ENCODE measurements at places on chromosomes 4 and X.
A peak's percentile ranks its signal among the peaks of the same experiment; 100 is the strongest.

GRCh38 chr4:112114452-112114851 lies 30.8 kb upstream of the FAM241A start:
- DNase-seq, result no peak

GRCh38 chrX:150736475-150736874 lies 43.3 kb downstream of the MTMR1 start:
- DNase-seq, result no peak

DNA sequence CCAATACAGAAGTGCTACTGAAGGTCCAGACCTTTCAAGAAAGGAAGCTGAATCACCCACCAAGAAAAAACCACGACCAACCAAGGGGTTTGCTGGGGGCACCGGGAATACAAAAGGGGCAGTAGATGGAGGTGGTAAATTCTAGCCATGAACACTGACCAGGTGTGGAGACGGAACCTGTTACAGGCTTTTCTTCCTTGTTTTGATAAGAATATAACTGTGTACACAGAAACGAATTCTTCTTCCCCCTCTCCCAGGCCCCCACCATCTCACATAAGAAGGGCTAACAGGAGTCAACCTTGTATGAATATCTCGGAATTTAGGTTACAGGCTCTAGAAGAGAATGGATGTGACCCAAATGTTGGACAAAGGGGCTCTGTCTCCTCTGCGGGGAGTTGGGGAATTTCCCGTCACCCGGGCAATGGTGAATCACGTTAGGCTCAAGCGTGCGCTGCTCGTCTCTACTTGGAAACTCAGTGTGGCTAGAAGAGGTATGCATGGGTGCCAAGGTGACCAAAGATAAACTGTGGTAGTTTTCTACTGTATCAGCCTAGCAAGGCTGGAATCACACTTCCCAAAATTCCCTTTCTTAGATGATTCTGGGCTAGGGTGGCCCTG lies 87.0 kb downstream of the AFAP1 start:
- peak; percentile 35 for DNase-seq

- DNase-seq, result no peak
Observed at GRCh38 chrX:2226182-2226581, 274.6 kb downstream of the DHRSX start.

- DNase-seq, result no peak
Observed at GRCh38 chr4:89071311-89071710, 14.3 kb upstream of the FAM13A start.

- DNase-seq, result no peak
Observed at GRCh38 chr4:152974468-152975379, 38.6 kb downstream of the FHDC1 start.

DNA sequence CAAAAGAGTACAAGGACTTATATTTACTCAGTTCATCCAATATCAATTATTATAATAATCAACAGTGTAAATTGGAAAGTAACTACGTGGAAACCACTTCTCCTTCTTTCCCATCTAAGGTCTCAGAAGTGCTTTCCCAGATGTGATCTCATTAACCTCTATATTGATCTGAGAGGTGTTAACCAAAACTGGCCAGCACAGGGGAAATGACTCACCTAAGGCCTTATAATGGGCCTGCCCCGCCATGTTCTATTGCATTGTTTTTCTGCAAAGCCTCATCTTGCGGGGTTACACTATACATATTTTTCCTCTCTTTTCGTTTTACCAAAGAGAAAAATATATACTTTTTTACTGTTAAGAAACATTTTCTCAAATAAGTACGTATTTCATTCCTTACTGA lies 20.5 kb downstream of the RAB40A start:
- DNase-seq, result no peak

GRCh38 chrX:152635941-152636340 lies 1.8 kb upstream of the GABRQ start:
- DNase-seq, result no peak

- peak; percentile 49 for DNase-seq
Observed at GRCh38 chr4:17636696-17637622, 22.5 kb downstream of the MED28 start.

GRCh38 chr4:79241846-79242245 lies 84.0 kb downstream of the NAA11 start:
- DNase-seq, result no peak

DNA sequence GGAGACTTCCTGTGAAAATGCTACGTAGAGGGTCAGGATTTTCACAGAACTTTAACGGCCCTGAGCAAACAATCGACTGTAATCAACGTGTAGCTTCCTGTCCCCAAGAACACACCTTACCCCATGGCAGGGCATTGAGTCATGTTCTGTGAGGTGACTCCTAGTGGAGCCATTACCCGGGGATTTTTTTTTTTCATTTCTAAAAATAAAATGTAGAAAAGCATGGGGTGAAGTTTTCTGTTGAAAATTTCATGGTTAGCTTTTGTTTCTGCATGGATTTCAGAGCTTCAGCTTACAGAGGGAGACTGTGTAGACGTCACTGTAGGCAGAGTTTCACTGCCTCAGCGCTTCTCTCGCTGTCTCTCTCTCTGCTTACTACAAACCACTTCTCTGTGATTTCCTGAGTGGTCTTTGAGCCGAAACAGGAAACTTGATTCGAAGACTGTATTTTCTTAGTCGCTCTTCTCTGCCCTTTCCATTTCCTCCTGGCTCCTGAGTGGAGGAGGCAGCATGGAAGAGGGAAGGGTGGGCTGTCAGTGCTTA lies 111.7 kb downstream of the NFKB1 start:
- DNase-seq, result no peak

- DNase-seq, result no peak
Observed at GRCh38 chr4:20318001-20318908, 66.5 kb downstream of the SLIT2 start.

DNA sequence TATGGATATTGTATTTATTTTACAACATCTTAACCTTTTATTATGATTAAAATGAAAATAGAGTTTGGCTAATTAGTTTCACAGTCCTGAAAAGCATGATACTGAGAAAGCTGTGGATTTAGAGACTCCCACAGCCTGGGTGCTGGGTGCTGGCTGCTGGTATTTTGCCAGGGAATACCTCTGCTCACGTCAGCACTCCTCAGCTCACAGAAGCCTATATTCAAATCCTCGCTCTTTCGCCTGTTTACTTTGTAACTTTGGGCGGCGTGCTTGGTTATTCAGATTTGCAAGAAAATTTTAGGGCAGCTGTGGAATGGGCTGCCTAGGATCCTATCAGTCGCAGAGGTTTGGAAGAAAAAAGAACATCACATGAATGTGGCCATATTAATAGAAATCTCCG lies 261.8 kb downstream of the DCTD start:
- DNase-seq, result no peak

DNA sequence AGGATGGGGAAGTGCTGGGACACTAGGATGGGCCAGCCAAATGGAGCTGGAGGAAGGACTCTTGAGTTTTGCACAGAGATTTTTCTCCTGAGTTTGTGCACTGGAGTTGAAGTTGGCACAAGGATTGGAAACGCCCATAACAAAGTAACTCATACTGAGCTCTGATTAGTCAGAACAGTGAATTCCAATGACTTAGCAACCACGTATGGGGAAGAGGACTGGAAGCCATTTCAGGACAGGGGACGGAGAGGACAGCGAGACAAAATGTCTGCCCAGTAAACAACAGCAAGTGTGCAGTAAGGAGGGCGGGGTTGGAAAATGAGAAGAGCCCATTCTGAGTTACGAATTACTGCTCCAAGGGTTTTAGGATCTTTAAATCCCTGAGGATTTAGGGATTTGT lies 5.9 kb downstream of the RIPPLY1 start:
- DNase-seq, result no peak

DNA sequence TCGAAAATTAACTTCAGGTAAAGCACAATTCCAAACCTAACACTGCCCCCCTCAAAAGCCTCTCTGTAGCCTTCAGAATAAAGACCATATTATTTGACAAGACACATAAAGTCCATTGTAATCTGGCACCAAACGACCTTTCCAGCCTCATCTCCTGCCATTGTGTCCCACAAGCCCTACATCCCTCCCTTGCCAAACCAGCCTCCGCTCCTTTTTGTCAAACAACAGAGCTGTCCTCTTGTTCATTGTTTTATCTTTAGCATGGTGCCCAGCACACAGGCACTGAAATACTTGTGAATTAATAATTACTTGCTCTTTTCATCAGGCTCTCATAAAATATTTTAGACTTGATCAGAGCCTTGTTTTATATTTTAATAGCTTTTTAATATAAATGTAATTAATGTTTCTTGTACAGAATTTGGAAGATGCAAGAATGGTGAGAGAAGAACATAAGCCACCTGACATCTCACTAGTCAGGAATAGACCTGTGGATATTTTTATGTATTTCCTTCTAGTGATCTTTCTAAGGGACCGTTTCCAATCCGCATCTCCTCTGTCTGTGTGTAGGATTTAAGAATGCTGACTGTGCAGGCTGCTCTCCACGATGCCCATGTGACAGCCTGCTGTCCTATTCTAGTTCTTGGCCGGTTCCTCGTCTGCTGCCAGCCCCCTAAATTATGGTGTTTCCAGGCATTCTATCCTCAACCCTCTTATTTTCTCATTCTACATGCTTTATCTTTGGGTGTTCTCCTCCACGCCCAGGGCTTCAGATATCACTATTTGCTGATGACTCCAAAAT lies 3.0 kb upstream of the IRF2 start:
- DNase-seq, result no peak

DNA sequence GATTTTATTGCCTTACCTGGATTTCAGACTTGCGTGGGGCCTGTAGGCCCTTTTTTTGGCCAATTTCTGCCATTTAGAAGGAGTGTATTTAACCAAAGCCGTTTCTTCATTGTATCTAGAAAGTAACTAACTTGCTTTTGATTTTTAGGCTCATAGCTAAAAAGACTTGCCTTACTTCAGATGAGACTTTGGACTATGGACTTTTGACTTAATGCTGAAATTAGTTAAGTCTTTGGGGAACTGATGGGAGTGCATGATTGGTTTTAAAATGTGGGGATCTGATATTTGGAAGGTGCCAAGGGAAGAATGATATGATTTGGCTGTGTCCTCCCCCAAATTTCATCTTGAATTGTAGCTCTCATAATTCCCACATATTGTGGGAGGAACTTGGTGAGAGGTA lies 7.7 kb upstream of the UGT2B10 start:
- no peak for DNase-seq

- no peak for DNase-seq
Observed at GRCh38 chr4:76061982-76062381, 12.5 kb upstream of the ART3 start.

GRCh38 chr4:138976526-138976925 lies 39.1 kb upstream of the NOCT start:
- no peak for DNase-seq

DNA sequence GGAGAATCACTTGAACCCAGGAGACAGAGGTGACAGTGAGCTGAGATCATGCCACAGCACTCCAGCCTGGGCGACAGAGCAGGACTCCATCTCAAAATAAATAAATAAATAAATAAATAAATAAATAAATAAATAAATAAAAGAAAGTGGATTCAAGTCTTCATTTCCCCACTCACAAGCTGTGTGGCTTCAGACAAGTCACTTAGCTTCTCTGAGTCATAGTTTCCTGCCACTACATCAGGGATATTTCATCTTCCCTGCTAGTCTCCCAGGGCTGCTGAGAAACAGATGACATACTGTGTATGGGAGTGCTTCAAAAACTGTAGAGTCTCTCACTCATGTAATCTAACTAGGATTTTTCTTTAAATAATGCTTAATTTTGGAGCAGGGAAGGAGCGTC lies 37.2 kb downstream of the TBC1D9 start:
- no peak for DNase-seq

DNA sequence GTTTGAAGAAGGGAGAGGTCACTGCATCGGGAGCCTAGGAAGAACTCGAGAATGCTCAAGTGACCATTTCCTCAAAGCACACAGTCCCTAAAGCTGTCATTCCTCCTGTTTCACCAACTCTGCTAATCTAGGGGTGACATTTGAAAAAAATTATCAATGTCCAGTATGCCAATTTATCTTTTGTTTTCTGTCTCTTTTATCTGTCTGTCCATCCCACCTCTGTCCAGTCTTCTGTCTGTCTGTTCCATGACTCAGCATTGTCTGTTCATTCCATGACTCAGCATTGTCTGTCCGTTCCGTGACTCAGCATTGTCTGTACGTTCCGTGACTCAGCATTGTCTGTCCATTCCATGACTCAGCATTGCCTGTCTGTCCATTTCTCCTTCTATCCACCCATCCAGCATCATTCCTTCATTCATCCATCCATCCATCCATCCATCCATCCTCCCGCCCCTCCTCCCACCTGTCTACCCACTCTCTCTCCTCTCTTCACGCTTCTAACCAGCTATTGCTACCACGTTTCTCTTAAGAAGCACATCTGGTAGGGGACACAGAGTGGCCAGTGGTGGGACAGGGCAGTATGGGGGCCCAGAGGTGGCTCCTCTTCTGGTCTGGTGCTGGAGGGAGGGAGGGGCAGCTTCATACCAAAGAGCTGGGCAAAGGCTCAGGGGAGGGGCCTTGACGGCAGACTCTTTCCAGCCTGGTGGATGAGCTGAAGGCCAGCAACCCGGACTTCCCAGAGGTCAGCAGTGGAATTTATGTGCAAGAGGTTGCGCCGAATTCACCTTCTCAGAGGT lies 34.1 kb downstream of the HTRA3 start:
- DNase-seq, result no peak

- no peak for DNase-seq
Observed at GRCh38 chrX:71175531-71175930, 30.9 kb downstream of the NLGN3 start.

DNA sequence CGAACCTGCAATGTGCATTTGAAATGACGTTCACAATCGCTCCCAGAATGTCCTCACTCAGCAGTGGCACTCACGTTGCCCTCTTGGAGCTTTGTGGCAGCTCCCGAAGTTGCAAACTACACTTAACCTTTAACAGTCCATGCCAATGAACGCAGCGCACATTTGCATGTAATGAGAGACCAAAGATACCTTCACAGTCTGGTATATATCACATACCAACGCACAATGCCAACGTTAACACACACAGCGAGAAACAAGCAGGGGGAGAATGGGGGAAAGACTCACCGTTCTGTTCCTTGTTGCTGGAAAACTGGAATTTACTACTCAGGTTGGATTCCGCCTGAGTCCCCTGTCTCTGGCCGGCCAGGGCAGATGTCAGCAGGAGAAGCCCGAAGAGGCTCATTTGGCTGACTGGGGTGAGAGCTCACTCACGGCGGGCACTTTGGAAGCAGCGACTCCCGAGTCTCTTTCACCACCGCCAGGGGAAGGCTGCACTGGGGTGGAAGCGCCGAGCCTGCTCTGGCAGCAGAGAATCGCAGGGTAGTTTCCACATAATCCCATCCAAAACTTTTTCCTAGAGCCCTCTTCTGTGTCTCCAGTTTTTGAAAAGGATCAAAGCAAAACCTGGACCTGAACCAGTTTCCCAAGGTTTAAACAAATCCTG lies 966 bp downstream of the PDGFC start:
- no peak for DNase-seq

DNA sequence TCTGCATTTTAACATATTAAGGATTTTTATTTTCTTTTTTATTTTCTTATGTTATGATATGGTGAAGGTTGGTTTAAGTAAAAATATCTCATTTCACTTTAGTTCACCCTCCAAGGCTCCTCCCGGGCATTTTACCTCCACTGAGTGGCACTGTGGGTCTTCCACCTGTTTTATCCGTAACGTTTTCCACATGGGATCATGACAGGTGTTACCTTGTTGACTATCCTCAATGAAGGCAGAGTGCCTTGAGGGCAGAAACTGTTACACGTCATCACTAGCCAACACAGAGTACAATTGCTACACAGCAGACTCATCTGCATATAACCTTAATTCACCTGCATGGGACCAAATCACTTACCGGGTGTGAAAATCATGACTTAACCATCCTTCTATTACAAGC lies 105.8 kb downstream of the GEMIN8 start:
- no peak for DNase-seq

GRCh38 chr4:184699941-184700340 lies 34.0 kb downstream of the CENPU start:
- no peak for DNase-seq
